ENCODE measurements at places on chromosomes 11 and 22. TPM values are rescaled to one million over a fixed set of nuclear protein-coding genes. Genes with fewer than 3 reads are reported as not detected.
A peak's percentile ranks its signal among the peaks of the same experiment; 100 is the strongest.

DDI1 gene
- total RNA-seq = not detected

DNA sequence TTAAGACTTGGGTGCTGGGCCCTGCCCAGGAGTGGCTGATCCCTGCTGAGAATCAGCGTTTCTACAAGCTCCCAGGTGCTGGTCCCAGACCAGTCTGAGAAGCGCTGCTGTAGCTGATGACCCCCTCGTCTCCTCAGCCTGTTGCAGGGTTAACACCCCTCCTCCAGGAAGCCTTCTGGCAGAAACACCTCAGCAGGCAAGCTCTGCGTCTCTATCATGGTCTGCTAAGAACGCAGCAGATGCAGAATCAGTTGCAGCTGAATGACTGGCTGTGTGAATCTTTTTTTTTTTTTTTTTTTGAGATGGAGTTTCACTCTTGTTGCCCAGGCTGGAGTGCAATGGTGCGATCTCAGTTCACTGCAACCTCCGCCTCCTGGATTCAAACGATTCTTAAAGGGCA, 132.5 kb downstream of the CACNA1I start:
- no peak for DNase-seq

DNA sequence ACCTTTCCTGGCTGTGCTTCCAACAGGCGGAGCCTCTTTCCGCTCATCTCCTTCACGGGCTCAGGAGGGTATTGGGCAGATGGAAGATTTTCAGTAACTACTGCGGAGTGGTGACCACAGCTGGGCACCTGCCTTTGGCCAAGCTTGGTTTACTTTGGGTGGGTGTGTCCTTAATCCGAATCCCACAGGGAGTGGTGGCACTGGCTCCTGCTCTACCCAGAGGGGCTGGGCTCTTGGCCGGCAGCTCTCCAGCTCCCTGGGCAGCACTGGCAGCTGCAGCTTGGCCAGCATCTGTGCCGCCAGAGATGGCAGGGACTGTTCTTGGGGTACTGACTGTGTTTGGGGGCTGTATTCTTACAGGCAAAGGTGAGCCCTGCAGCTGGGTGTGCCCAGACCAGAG, 29.8 kb downstream of the BID start:
- DNase-seq = no peak

- no peak for DNase-seq
Observed at GRCh38 chr11:69475141-69475865, 6.2 kb upstream of the LINC01488 start.

RAG2 gene
- total RNA-seq = not detected

SLC22A6 gene
- not detected for total RNA-seq

SOX6 gene
- total RNA-seq = 0.48 TPM

GRCh38 chr11:72358466-72359405, 75.6 kb downstream of the CLPB start:
- DNase-seq = no peak

- DNase-seq = no peak
Observed at GRCh38 chr22:17479135-17479534, 84.2 kb upstream of the SLC25A18 start.

DNA sequence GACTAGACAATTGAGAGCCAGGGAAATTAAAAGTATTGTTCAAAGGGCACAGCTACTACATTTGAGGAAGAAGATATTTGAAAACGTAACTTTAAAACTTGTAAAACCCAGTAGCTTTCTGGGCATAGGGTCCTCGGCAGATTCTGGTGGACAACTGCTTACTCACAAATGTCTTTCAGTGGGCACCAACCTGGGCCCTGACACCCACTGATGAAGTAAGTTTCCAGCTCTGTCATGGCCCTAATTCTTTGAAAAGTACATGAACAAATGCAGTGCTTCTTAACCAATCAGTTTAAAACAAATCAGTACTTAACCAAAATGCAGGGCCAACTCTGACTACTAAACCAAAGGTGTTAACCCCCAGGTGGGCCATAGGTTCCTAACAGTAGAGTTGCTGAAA, 1170.1 kb downstream of the LRRC4C start:
- DNase-seq = no peak

GRCh38 chr11:73347067-73347466, 29.1 kb upstream of the RELT start:
- no peak for DNase-seq

GRCh38 chr22:39388261-39389011, 11.1 kb upstream of the TAB1 start:
- peak; percentile 84 for DNase-seq

SCGB2A2 gene
- not detected for total RNA-seq
